T1000 (cell line): ENCODE measurements at places on chromosomes 16 and 17.

GRCh38 chr16:87437327-87437726 is 45.2 kb downstream of the MAP1LC3B start:
- DNase-seq, result no peak

DNA sequence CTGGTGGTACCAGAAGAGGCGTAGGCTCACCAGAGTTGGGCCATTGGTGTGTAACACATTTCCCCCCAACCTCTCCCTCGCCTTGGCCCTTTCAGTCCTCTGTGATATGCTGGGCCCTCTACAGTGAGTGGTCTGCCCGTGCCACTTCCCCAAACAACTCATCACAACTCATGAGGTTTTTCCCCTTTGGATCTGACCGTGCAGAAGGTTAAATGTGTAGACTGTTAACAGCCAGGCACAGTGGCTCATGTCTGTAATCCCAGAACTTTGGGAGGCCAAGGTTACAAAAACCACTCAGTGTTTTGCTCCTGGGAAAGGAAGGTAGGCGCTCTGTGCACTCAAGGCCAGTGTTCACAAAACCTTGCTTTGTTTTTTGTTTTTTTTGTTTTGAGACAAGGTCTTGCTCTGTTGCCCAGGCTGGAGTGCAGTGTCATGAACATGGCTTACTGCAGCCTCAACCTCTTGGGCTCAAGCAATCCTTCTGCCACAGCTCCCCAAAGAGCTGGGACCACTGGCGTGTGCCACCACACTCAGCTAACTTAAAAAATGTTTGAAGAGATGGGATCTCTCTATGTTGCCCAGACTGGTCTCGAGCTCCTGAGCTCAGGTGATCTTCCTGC is 11.3 kb upstream of the CYB5B start:
- DNase-seq, result no peak

GRCh38 chr16:51276336-51276735 is 125.3 kb upstream of the SALL1 start:
- DNase-seq, result no peak

DNA sequence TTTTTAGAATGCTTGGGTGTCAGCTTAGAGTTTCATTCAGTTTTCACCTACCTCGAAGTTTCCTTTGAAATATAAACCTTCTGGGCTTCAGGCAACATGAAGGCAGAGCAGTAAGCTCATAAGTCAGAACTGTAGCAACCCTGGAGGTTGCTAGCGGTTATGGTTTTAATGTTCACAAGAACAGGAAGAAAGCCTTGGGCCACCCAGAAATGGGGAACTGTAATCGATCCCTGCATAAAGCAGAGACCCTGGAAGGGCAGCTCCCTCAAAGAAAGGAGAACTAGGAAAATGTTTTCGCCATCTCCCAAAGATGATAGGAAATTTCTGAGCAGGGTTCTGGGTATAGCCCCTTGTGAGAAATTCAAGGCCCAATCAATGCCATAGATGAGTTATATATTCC is 47.8 kb upstream of the RASL10B start:
- no peak for DNase-seq

- no peak for DNase-seq
These were observed 13.4 kb downstream of the UBALD1 start for GRCh38 chr16:4601036-4601863.

GRCh38 chr17:72004611-72005331 is 116.0 kb upstream of the SOX9 start:
- no peak for DNase-seq

DNA sequence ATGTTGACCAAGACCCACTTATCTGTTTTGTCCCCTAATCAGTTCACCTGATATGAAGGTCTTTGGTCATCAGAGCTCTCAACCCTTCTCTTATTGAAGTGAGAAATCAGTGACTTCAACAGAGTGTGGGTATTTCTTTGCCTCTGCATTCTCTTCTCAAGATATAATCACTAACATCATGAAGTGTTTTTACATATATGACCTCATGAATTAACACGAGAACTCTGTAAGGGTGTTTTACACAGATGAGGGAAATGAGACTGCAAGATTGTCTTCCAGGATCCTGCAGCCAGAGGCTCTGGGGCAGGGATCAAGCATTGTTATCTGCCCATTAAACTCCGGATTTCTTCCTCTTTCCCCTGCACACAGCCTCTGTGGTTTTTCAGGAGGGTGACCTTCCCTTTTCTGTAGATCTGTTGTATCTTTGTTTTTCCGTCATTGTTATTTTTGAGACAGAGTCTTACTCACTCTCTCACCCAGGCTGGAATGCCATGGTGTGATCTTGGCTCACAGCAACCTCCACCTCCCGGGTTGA is 22.7 kb downstream of the LCMT1 start:
- no peak for DNase-seq

- DNase-seq, result no peak
These were observed 341.0 kb downstream of the SEC14L1 start for GRCh38 chr17:77481476-77482374.

DNA sequence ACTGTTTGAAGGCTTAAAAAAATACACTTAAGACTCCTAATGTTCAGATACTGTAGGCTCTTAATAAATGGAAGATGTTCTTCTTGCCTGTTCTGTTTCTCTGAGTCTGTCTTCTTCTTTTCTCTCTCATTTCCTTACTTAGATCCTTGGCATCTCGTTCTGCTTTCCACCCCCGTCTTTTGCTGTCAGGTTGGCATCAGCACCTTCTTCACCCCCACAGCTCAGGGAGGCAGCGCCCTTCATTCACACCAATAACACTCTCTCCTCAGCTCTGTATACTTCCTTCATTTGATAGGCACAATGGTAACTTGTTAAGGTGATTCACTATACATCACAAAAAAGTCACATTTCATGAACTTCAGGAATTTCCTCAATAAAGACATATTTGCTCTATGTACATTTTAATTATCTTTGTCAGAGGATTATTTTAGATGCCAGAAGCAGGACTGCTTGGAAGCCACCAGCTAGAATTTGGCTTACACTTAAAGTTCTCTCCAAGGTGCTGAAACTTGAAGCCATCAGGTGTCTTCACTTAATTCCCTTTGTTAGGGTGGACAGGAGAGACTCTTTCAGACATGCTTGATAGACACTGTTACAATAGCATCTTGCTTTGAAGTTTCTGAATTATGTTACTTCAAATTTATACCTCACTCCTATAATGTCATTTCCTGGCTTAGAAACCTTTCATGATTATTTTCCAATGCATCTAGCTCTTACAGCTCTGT is 670.1 kb upstream of the C16orf82 start:
- DNase-seq, result no peak

DNA sequence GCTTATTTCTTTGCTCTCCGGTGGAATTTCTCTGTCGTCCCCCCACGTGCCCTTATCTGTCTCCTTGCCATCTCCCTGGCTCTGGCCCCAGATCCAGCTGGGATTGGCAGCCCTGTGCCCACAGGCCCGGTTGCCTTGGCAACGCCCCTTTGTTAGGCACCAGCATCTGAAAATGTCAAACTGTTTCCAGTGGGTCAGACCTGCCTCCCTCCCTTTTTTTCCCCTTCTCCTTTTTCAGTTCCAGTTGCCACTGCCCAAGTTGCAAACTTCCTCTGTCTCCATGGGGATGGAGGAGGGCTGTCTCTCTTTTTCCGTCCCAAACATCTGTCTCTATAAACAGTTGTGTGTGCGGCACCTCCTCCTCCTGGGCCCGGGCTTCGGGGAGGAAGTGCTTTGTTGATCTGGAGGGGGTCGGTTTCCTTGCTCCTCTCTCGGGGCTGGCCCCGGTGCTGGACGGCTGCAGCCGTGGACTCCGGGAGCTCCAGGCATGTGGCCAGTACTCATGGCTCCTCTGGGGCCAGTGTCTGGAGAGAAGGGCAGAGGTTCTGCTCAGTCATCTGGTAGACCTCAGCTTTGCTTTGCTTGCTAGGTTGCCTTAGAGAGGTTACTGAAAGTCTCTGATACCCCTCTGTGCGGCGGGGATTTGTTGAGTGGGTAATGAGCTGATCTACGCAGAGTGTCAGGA is 35.3 kb downstream of the SOCS3 start:
- DNase-seq, result peak; percentile 65

DNA sequence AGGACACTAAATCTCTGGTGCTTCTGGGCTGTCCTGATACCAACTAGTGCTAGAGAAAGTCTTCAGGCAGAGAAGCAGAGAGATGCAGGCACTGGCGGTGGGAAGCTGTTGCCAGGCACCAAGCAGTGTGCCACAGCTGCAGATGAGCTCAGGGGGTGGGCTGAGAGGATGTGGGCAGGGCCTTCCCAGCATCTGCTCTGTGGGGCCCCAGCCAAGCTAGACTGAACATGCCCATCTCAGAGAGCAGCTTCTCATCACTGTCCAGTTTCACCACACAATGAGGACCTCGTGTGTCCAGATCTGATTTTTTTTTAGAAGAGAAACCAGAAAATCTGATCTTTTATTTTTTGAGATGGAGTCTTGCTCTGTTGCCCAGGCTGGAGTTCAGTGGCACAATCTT is 17.1 kb downstream of the PSKH1 start:
- DNase-seq, result no peak

GRCh38 chr17:69480245-69480644 is 65.7 kb downstream of the MAP2K6 start:
- DNase-seq, result no peak

- no peak for DNase-seq
These were observed 685 bp upstream of the PSMD3 start for GRCh38 chr17:39979893-39980350.

DNA sequence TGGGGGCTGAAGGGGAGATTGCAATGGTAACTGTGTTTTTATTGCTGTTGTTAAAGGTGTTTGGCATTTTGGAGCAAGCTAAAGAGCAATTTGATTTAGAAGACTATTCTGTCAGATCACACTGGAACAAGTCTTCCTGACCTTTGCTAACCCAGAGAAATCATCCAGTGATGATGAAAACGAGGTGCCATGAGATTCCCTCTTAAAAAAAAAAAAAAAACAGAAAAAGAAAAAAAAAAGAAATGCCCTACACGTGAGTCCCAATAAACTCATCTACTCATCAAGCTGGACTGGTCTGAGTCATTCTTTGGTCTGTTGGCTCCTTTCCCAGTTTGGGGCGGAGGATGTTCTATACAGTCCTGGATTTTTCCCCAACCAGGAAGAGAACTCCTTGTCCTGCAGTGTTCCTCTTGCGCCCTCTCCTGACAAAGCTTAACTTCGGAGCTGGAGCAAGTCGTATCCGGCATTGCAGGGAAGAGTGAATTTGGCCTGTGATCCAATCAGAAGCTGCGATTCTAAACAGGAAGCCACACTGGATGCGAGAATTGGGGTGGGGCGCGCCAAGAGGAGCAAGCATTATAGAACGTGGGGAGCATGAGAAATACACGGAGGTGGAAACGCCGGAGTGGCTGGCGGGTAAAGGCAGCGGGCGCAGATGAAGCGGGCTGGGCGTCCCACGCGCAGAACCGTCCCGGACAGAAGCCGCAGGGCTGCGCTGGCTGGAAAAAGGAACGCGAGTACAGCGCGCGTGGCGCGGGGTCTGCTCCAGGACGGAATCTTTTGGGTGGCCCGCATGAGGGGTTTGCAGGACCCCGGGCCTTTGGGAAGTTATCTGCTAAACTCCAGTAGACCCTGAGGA is 22.4 kb upstream of the CRYM start:
- peak; percentile 98 for DNase-seq

- no peak for DNase-seq
These were observed 37.3 kb upstream of the ANKFY1 start for GRCh38 chr17:4301066-4301465.

- DNase-seq, result no peak
These were observed 30.2 kb upstream of the GUCY2D start for GRCh38 chr17:7972131-7972785.

GRCh38 chr17:64080174-64080618 is 49.7 kb downstream of the ERN1 start:
- DNase-seq, result no peak

- DNase-seq, result no peak
These were observed 55.2 kb downstream of the RAI1 start for GRCh38 chr17:17736205-17737183.

- DNase-seq, result no peak
These were observed 12.1 kb upstream of the ARHGAP17 start for GRCh38 chr16:25027281-25027680.

DNA sequence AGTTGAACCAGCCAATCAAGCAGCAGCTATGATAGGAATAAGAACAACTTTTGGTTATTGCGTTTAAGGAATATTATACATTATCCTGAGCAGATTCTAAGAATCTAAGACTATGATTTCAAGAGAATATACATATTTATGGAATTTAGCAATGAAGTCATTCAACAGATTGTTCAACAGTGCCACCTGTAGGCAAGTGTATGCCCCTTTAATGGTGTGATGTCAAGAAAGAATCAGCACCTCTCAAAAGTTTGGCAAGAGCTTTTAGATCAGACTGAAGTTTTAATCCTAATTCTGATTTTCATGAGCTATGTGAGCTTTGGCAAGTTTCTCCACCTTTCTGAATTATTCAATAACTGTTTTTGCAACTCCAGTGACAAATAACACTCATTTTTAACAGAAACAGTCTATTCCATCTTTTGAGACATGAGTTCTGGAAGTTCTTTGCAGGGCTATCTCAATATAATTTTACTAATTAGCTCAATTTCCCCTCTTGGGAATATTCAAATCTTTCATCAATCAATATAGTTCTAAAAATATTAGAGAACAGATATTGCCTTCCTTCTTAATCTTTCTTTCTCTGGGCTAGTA is 474.3 kb upstream of the TOM1L1 start:
- DNase-seq, result no peak

DNA sequence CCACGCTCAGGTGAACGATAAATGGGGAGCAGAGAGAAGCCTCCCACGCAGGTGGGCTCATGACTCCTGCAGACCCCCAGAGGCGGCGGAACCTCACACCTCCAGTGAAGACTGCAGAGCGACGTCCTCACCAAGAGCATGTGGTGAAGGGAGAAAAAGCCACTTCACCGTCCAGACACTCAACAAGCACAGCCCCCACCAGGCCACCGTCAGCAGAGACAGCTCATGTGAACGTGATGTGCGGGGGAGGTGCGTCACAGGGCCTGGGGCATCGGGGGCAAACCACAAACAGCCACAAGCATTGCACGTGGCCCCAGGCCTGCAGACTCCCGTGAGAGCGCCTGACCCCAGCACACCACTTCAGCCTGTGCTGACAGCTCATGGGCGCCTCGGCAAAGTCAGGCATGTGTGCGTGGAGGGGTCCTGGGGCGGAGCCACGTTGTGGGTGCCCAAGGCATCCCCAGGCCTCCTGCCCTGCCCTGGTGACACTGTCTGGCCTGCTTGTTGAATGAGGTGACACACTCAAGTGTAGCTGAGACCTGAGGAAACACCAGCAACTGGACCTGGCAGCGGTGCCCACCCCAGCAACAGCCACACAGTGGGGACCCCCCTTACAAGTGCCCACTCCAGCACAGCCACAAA is 19.0 kb downstream of the LMF1 start:
- no peak for DNase-seq

GRCh38 chr16:49884033-49885015 is 28.4 kb upstream of the ZNF423 start:
- DNase-seq, result no peak

DNA sequence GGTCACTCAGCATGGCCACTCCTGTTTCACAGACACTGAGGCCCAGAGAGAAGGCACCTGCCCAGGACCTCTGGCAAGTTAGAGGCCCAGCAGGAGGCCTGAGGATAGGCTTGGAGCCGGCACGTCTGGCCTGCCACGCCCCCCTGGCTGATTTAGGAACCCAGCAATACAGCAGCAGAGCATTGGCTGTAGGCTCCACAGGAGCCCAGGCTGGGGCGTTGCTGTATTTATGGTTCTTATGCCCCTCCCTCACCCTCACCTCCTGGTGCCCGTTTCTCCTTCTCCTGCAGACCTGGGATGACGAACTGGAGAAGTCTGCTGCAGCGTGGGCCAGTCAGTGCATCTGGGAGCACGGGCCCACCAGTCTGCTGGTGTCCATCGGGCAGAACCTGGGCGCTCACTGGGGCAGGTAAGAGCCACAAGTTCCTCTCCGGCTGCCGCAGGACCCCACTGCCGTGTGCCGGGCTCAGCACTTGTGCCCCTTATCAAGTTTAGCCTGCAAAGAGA is 25.8 kb downstream of the CRISPLD2 start:
- no peak for DNase-seq
